T-cell (primary cell): ENCODE measurements at places on chromosomes 6 and 20.
A peak's percentile ranks its signal among the peaks of the same experiment; 100 is the strongest.

GRCh38 chr6:80862756-80863155, 756.3 kb downstream of the BCKDHB start:
- no peak for DNase-seq

- no peak for DNase-seq
These were observed 23.4 kb downstream of the CASP8AP2 start for GRCh38 chr6:89853068-89853467.

- no peak for DNase-seq
These were observed 153.0 kb upstream of the UST start for GRCh38 chr6:148593813-148594170.

DNA sequence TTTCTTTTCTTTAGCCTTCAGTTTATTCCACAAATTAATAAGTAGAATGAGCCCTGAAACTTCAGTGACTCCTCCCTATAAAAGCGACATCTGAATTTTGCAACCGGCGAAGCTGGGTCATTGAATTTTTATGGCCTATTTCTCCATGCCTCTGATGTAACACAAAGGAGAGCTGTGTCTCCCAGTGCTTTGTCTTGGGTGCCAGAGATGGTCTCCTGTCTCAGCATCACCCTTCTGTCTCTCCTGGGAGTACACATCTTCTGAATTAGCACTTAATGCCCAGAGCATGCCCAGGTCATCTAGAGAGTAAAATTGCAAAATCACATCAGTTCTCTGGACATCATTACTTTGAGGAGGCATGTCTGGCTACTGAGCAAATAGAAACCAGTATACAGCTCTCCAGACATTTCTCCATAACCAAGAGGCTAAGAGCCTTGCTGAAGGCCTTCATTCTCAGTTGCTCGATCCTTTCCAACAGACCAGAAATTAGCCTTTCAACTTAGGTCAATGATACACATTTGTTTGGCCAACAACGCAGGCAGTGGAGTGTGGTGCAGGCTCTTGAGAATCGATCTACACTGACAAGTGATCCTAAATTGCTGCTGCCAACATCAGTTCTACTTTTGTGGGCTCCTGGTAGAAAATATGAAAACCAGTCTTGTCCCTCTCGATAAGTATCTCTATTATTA, 176.0 kb upstream of the FOXQ1 start:
- DNase-seq = no peak

DNA sequence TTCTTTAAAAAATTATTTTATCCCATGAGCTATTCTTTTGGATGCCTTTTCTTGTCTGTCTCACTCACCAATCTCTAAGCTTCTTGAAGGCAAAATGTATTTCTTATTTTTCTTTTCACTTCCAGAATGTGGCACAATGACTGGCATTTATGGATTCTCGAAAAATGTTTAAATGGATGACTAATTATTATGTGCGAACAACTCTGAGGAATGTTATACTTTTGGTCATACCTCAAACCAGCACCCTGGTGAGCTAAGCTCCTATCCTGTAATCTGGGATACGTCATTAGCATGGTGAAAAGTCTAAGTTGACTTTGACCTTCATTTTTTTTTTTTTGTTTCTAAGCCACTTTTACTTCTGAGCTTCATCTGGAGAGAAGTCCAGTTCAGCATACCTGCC, 214.0 kb upstream of the CEP162 start:
- no peak for DNase-seq

DNA sequence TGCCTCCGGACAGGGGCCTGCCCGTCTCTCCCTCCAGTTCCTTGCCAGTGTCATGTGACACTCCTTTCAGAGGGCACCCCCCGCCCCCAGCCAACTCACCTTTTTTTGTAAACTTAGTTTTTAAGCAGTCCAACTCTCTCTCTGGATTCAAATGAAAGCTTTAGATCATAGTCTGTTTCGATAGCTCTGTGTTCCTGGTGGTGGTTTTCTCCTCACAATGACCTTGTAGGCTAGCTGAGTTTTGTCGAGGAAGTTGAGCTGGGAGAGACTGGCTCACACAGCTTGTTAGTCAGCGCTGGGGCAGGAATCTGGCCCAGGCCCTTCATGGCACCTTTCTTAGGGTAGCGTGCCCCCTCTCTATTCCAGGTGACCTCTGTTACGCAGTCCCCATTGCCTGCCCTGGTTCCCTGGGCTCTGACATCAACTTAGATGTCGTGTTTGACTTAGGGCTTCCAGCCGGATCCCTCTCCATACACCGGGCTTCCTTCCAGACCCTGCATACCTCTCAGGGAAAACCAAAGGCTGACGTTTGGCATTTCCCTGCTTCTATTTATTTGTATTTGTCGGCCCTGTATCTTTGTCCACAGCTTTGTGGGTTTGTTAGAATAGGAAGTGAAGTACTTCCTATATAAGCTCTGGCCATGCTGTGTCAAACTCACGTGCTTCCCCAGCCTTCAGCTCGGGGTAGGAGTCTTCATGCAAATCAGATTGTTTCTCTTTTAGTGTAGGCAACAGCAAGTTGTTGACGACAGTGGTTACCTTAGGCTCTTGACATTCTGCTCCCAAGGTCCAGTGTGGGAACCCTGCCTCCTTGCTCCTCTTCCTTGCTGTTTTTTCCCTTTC, 12.7 kb downstream of the IGF2R start:
- peak; percentile 72 for DNase-seq

DNA sequence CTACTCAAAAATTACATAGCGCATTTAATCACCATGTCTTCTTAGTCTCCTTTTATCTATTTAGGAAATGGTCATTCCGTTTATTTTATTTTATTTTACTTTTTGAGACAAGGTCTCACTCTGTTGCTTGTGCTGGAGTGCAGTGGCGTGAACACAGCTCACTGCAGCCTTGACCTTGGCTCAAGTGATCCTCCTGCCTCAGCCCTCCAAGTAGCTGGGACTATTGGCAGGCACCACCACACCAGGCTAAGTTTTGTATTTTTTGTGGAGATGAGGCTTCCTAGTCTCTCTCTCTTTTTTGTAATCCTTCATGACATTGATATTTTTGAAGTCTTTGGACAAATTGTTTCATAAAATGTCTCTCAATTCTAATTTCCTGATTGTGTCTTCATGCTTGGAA, 4.7 kb upstream of the MYLK4 start:
- DNase-seq = no peak

DNA sequence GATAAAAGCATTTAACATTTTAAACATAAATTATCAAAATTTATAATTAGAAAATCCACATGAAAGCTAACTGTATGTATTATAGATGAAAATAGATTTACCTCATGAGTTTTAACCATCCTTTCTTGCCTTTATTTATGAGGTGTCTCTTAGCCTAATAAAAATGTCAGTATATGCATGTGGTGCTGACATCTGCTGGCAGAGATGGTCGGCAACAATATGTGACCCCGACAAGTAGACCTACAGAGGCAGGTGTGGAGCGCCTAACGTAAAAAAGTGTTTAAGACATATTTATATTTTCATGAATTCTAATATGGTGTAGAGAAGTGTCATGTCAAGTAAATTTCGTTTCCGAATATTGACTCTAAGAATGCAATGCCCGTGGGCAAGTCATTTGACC, 149.0 kb upstream of the FUT9 start:
- DNase-seq = no peak

DNA sequence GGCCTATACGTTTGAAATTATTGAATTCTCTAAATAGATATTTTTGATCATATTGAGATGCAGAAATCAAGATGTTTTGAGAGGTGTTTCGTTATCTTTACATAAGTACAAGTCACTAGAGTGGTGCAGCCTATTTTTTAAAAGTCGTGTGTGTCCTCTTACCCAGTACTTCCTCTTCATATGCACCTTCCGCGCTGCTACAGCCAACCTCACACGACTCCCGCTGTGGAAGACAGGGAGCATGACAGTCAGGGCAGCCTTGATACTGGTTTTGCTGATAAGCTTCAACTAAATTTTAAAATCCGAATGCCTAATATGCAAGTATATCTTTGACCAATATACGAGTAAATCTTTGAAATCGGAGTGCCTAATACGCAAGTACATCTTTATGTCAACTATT, 16.3 kb downstream of the ROS1 start:
- DNase-seq = no peak

DNA sequence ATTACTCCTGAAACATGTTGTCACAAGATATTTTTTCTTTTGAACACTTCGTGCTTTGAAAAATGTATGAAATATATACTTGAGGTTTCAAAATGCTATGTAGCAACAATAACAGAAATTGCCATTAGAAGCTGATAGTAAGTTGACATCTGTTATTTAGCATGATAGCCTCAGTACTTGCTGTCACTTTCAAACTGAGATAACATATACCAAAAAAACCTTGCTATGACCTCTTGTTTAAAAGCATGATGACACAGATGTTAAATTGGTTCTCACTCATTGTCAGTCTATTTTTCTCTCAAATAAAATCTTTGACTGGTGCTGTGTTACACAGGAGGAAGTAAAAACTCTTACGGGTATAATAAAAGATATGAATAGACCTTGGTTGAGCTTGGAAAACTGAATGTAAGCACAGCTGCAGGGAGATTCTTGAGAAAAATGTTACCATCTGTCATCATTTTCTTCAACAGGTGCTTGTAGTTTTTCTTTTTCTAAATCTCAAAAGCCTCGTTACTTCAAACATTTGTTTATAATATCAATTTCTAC, 18.6 kb downstream of the MOXD1 start:
- DNase-seq = no peak

DNA sequence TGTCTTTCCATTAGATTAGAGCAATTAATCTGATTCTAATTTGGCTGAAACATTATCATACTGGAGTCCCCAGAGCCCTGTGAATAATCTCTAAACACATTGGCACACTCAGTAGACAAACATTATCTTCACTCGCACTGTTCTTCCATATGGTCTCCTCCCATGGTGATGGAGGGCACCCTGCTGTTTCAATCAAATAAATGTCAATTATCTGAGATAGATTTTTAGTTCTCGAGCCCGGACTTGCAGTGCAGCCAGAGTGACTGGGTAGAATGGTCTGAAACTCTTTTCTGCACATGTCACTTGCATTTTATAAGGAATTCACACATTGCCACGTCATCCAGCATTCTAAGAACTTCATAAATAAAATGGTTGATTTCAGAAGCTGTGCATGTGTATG, 90.6 kb upstream of the MAP3K7 start:
- no peak for DNase-seq

GRCh38 chr6:134480593-134480992, 162.7 kb upstream of the SGK1 start:
- DNase-seq = no peak

DNA sequence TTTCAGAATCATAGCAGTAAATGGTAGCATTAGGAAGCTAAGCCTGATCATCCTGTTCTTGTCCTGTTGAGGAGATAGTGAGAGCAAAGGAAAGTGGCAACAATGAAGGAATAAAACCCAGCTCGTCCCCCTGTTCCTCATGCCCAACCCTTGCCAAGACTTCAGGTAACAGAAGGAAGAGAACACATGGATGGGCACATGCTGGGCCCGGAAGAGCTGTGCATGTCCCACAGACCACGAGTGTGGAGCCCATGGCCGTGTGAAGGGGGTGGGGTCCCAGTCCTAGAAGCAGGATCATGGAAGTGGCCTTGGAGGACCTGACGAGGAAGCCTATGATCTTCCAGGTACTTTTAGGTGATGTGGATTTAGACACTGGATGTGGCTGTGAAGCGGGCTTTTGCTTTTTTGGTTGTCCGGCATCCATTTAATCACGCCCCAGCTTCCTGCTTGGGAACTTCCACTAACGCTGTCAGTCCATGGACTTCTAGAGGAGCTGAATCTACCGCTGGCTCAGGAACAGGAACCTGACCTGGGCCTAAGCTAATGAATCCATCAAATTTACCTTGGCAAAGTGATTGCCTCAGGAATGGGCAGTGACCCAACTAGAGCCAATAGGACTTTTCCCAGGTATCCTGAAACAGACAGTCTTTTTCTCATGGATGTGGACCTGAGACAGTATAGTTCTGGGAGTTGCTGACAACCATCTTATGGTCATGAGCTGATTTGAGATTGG, 79.3 kb upstream of the ARMC2 start:
- DNase-seq = no peak

- DNase-seq = no peak
These were observed 22.3 kb upstream of the EYA4 start for GRCh38 chr6:133218852-133219251.

GRCh38 chr6:797479-798077, 104.6 kb upstream of the EXOC2 start:
- no peak for DNase-seq

- no peak for DNase-seq
These were observed 62.4 kb upstream of the TMEM200A start for GRCh38 chr6:130303431-130303830.

DNA sequence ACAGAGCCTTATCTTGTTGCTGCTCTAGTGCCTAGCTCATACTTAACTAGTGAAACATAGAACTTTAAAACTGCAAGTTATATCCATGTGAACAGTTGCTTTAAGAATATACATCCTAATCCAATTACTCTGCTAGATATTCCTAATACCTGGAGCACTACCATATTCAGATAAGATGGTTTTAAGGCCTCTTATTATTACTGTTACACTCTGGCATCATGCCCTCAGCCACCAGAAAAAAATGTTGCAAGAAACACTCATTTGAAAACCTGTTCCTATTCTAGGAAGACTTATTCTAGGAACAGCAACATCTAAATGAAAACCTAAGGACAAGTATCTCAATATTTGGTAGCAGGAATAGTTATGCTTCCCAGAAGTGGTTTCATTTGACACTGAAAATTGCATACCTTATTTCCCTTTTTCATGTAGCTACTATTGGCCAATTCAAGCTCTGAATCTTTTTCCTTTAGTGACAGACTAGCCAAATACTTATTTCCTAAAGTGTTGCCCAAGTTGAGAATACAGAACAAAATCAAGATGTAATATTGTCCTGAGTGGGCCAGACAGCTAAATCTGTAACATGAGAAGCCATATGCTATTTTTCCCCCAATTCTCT, 4.8 kb upstream of the MTFR2 start:
- DNase-seq = no peak

DNA sequence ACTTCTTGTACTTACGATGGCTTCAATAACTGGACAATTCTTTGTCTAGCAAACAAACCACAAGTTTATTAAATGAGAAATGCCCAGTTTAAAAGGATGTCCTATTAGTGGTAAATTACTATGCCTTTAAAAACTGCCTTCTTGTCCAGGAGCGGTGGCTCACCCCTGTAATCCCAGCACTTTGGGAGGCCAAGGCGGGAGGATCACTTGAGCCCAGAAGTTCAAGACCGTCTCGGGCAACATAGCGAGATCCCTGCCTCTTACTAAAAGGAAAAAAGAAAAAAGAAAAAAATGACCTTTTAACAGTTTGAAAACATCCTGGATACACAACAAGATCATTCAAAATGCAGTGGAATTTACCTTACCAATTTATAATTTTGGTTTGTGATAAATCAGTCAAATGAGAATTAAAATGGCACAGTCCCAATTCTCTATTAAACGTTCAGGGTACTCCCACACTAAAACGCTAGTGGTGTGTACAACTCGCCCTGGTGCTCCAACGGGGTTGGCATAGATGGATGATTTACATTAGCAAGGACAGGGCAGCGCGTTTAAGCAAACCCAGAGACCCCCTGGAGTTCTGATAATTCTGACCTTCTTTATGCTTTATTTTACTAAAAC, 2.3 kb downstream of the ZBTB2 start:
- no peak for DNase-seq

DNA sequence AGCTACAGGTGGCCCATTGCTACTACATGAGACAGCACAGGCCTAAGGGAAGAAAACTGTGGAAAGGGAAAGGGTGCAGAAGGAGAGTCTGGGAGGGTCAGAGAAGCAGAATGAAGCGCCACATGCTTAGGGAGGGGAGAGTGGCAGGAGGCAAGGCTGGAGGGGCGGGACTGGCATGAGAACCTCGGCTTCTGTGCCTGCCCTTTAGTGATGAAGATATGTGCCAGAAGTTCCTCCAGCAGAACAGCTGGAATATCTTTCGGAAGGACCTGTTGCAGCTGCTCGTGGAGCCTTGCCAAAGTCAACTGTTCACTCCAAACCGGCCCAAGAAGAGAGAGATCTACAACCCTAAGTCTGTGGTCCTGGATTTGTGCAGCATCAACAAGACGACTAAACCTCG, 61.8 kb downstream of the CNBD2 start:
- no peak for DNase-seq
